Ammon's horn (tissue), 1 donor: ENCODE measurements at places on chromosomes 3 and 15.

GRCh38 chr3:16900779-16901440 lies 16.2 kb downstream of the PLCL2 start:
- no peak for DNase-seq

DNA sequence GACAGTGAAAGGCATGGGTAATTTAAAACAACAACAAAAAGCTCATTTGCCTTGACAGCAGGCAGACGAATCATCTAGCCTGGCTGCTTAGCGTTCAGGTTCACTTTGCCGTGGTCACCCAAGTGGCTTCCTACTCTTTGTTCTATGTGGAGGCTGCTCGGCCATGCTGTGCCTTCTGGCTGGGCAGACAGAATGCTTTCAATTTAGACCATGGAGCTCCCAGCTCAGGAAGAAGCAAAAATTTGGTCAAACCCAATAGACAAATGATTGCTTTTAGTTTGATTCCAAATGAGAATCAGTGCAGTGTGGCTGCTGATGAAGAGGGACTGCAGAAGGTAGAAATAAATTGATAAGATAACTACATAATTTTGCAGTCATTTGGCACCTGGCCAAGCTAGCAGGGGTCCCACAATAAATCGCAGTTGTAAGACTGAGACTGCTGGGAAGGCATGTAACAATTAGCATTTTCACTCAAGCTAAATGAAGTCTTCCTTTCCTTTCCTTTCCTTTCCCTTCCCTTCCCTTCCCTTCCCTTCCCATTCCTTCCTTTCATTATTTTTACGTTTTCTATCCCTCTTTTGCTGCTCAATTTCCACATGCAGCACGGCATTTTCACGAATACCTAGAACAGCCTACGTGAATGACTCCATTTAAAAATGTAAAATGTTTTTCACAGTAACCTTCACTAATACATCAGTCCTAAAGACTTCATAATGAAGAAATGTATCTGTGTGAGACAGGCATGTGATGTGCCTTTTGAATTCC lies 360.4 kb upstream of the TGFBR2 start:
- no peak for DNase-seq

- no peak for DNase-seq
Measured at GRCh38 chr15:80989081-80989517, 520 bp downstream of the MESD start.

- DNase-seq, result no peak
Measured at GRCh38 chr3:49882166-49882565, 12.5 kb upstream of the CAMKV start.

DNA sequence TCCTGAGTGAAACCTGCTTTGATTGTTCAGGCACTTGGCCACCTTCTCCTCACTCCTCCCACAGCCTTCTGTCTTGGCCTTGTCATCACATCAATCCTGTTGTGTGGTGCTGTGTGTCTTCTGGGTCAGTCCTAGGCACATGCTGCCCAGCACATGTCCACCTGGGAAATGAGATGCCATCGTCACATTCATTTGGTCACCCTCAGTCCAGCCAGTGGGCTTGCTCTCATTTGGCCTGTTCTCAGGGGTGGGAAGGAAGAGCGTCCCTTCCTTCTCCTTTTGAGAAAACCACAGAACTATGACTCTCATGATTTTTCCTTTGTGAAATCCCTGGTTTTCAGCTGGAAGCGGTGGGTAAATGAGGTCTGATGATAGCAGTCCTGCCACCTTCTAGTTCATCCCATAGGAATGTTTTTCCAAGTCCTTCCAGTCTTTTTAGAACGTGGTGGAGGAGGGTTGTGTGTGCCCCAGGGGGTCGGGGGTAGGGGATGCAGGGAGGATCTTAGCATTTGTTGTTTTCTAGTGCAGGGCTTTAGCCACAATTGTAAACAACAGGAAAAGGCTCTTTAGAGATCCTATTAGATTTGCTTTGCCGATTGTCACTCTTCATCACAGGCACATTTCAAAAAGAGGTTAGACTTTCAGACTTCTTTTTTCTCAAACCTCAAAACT lies 8.4 kb upstream of the PLA1A start:
- peak; percentile 25 for DNase-seq

DNA sequence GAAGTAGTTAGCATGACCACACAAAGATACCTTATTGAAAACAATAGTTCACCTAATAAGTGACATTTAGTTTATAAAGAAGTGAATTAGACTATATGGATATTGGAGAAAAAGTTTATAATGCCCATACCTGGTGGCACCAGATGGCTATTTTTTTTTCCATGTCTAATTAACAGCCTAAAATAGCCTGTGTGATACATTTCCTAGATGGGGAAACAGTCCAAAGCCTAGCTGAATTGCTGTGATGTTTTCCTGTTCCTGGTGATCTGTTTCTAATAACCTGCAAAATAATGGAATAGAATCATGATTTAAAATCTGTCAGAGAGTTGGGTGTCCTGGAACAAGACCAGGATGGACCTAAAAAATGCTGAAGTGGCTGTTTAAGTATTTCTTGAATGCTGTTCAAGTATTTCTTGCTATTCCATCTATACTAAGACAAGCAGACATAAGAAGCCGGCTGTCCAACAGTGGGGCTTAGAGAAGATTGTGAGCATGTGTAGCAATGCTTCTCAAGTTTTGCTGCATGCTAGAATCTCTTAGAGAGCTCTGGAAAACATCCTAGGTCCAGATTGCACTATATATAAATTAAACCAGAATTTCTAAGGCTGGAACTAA lies 31.3 kb downstream of the LRRC3B start:
- no peak for DNase-seq

- DNase-seq, result no peak
Measured at GRCh38 chr3:173396191-173397041, 1.1 kb upstream of the NLGN1 start.

DNA sequence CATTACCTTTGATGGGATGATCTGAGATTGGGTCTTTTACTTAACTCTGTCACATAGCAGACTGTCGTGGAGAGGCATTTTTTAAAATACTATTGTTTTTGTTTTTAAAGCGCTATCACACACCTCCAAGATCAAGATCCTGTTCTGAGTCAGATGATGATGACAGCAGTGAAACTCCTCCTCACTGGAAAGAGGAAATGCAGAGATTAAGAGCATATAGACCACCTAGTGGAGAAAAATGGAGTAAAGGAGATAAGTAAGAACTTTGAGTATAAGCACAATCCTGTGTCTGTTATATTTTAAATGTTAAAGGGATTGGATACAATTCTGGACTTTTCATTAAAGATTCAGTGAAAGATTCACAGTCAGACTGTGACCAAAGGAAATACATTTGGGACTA lies 18.4 kb upstream of the ZBTB47 start:
- DNase-seq, result no peak

GRCh38 chr3:106850437-106850836 lies 526.8 kb upstream of the CCDC54 start:
- no peak for DNase-seq

- DNase-seq, result no peak
Measured at GRCh38 chr3:134874737-134875413, 79.8 kb downstream of the EPHB1 start.

DNA sequence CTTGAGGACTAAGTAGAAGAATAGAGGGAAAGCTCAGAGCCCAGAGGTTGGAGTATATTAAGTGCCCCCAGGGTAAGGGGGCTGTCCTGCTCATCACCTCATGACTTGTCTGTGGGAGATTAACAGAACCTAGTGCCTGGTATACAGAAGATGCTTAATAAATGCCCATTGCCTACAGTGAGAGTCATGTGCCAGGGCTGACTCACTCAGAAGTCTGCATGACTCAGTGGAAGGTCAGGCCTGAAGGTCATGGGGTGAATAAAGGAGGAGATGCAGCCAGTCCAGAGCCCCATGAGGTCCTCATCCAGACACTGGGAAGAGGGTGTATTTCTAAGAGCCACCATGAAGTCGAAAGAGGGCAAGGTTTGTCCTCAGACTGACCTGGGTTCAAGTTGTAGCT lies 62.5 kb upstream of the TLE3 start:
- DNase-seq, result no peak

- no peak for DNase-seq
Measured at GRCh38 chr15:80613762-80614365, 81.2 kb upstream of the ABHD17C start.

GRCh38 chr3:26422415-26422814 lies 200.2 kb upstream of the LRRC3B start:
- no peak for DNase-seq

GRCh38 chr3:70308760-70309159 lies 3.7 kb downstream of the MDFIC2 start:
- peak; percentile 64 for DNase-seq
